ENCODE measurements at places on chromosomes 6 and 20. TPM values are rescaled to one million over a fixed set of nuclear protein-coding genes. Genes with fewer than 3 reads are reported as not detected.
A peak's percentile ranks its signal among the peaks of the same experiment; 100 is the strongest.

GRCh38 chr20:41551011-41551705 is 67.0 kb downstream of the CHD6 start:
- H3K27ac ChIP-seq = no peak overlapping the region
- H3K4me1 ChIP-seq = no peaks in the 10 kb centered on the region
- no peak overlapping the region for H3K4me3 ChIP-seq
- H3K27me3 ChIP-seq = no peaks in the 10 kb centered on the region
- H3K36me3 ChIP-seq = no peaks in the 10 kb centered on the region
- DNase-seq = no peak

SNTA1 gene
- total RNA-seq = 35.3 TPM

DNA sequence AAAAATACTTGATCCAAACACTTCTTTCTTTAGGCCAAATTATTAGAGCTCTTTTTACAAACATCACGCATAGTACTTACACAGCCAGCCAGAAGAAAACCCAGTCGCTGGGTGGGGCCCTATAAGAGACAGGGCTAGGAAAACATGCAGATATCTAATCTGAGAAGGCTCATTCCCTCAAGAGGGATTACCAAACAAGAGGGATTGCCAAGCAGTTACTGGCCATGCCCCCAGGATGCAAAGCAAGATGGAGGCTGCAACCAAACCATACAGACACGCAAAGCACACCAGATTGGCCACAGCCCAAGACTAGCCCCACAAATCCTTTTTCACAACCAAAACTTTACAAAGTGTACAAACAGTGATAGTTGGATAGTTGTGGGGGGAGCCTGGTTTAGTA is 1235.4 kb upstream of the GJE1 start:
- peaks cover 16% of the 10 kb centered on the region for H3K36me3 ChIP-seq
- H3K27me3 ChIP-seq = no peaks in the 10 kb centered on the region
- H3K4me1 ChIP-seq = no peaks in the 10 kb centered on the region
- no peak for DNase-seq
- peak overlapping the region; percentile 80 for H3K27ac ChIP-seq

GRCh38 chr6:72758901-72759300 is 137.0 kb downstream of the KCNQ5 start:
- H3K36me3 ChIP-seq = no peaks in the 10 kb centered on the region
- H3K27me3 ChIP-seq = no peaks in the 10 kb centered on the region
- H3K4me3 ChIP-seq = no peak overlapping the region
- no peak overlapping the region for H3K27ac ChIP-seq

GRCh38 chr6:53487080-53487479 is 57.8 kb downstream of the GCLC start:
- no peak for DNase-seq
- H3K27ac ChIP-seq = no peak overlapping the region
- no peaks in the 10 kb centered on the region for H3K27me3 ChIP-seq

GRCh38 chr6:74912234-74912633 is 293.6 kb downstream of the COL12A1 start:
- no peak overlapping the region for H3K27ac ChIP-seq
- H3K27me3 ChIP-seq = no peaks in the 10 kb centered on the region
- H3K4me1 ChIP-seq = no peaks in the 10 kb centered on the region

- no peak overlapping the region for H3K4me3 ChIP-seq
- no peaks in the 10 kb centered on the region for H3K27me3 ChIP-seq
- no peaks in the 10 kb centered on the region for H3K36me3 ChIP-seq
- no peak for DNase-seq
Measured at GRCh38 chr20:42294976-42295375, 676.8 kb upstream of the CHD6 start.

DNA sequence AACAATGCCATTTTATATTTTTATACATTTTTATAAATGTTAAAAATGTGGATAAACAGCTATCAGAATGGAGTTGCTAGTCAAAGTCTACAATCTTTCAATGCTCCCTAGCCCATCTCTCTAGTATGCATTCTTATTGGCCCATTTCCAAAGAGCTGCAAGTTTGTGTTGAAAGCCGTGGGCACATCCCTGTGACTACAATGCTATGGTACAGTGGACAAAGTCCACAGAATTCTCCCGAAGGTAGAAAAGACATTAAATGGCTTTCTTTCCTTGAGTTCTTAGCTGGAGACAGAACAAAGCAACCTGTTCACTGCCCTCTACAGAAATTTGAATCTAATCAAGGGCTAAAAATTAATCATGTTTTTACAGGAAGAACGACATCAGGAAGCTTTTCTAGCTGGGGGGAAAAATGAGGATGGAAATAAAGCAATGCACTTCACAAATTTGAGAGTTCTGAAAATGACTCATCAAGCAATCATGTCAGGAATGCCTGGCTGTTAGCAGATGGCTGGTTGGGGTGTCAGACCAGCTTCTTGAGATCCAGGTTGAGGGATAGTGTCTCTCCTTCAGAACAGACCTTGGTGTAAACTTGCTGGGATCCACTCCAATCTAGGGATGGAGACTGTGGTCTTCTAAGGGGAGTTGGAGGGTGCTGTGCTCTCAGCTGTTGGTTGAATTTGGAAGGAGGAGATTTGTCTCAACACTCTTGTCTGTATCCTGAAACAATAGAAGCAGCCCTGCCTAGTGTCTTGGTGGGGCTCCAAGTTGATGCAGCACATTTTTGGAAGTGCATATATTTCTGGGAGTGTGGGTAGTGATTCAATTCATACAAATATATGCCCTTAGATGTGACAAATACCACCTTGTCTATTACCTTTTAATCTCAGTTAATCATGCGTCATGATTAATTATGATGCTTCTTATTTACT is 143.4 kb upstream of the PHACTR1 start:
- H3K27me3 ChIP-seq = no peaks in the 10 kb centered on the region
- no peak for DNase-seq
- no peak overlapping the region for H3K4me3 ChIP-seq

DNA sequence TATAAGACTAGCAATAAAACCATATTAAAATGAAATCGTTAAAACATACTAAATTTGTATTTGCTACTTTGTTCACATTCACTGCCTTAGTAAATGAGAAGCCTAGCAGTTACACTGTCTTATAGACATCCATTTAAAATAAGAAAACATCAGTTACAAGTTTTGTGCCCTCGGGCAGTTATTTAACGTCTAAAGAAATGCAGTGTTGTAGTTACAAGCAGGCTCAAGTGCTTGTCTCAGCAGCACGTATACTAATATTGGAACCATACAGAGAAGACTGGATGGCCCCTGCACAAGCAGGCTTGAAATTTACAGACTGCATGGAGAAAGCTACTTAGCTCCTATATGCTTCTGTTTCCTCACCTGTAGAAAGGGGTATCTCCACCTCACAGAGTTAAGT is 93.1 kb downstream of the HACE1 start:
- no peak overlapping the region for H3K27ac ChIP-seq
- no peaks in the 10 kb centered on the region for H3K4me1 ChIP-seq
- peaks cover 9% of the 10 kb centered on the region for H3K36me3 ChIP-seq
- DNase-seq = no peak

- no peaks in the 10 kb centered on the region for H3K36me3 ChIP-seq
- no peaks in the 10 kb centered on the region for H3K4me1 ChIP-seq
- H3K27ac ChIP-seq = no peak overlapping the region
- no peaks in the 10 kb centered on the region for H3K27me3 ChIP-seq
- H3K4me3 ChIP-seq = no peak overlapping the region
Measured at GRCh38 chr6:56904068-56904467, 50.8 kb upstream of the BEND6 start.

- no peak overlapping the region for H3K4me3 ChIP-seq
- no peaks in the 10 kb centered on the region for H3K36me3 ChIP-seq
- peaks cover 4% of the 10 kb centered on the region for H3K27me3 ChIP-seq
Measured at GRCh38 chr6:105484238-105485161, 81.6 kb upstream of the PREP start.

- H3K36me3 ChIP-seq = peaks cover 92% of the 10 kb centered on the region
- DNase-seq = peak; percentile 50
- no peak overlapping the region for H3K4me3 ChIP-seq
- H3K27me3 ChIP-seq = no peaks in the 10 kb centered on the region
Measured at GRCh38 chr6:53290537-53291510, 57.9 kb downstream of the ELOVL5 start.

DNA sequence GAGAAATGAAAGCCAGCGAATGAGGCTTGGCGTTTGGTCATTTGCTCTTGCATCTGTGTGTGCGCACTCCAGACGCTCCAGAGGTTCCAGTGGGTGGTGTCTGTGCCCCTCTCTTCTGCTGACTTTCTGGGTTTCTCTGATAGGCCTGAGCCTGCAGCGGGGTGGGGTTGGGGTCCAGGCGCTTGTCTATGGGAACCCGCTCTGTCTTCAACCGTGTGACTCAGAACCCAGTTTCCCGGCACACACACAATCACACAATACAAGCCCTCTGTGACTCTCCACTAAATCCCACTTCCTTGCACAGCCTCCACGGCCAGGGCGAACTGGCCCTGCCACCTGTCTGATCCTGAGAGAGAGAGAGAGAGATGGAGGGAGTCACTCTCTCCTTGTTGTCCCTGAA is 24.6 kb downstream of the RBM38 start:
- DNase-seq = peak; percentile 48
- H3K36me3 ChIP-seq = peaks cover 3% of the 10 kb centered on the region
- no peaks in the 10 kb centered on the region for H3K27me3 ChIP-seq
- H3K4me3 ChIP-seq = no peak overlapping the region

DNA sequence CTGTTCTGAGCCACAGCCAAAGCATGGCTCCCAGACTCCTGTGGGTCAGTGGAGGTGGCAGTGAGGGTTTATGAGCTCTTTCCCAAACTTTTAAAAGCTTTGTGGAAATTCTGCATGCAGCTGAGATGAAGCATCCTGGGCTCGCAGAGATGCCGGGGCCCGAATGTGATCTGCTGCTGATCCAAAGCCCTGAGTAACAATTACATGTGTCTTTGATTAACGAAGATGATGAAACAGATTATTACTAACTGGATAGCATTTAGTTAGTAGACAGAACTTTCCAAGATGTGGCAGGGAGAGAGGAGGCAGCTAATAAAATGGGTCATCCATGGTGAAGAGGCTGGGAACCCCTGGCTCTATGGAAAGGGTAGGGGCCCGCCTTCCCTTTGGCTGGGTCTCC is 43.9 kb upstream of the MDFI start:
- H3K27me3 ChIP-seq = no peaks in the 10 kb centered on the region
- H3K36me3 ChIP-seq = peaks cover 14% of the 10 kb centered on the region
- H3K4me1 ChIP-seq = peaks cover 12% of the 10 kb centered on the region
- H3K4me3 ChIP-seq = no peak overlapping the region
- no peak overlapping the region for H3K27ac ChIP-seq
- no peak for DNase-seq

NRSN1 gene
- total RNA-seq = not detected

GRCh38 chr20:16472045-16472872 is 101.0 kb downstream of the KIF16B start:
- H3K27me3 ChIP-seq = no peaks in the 10 kb centered on the region
- H3K4me1 ChIP-seq = peaks cover 18% of the 10 kb centered on the region

DNA sequence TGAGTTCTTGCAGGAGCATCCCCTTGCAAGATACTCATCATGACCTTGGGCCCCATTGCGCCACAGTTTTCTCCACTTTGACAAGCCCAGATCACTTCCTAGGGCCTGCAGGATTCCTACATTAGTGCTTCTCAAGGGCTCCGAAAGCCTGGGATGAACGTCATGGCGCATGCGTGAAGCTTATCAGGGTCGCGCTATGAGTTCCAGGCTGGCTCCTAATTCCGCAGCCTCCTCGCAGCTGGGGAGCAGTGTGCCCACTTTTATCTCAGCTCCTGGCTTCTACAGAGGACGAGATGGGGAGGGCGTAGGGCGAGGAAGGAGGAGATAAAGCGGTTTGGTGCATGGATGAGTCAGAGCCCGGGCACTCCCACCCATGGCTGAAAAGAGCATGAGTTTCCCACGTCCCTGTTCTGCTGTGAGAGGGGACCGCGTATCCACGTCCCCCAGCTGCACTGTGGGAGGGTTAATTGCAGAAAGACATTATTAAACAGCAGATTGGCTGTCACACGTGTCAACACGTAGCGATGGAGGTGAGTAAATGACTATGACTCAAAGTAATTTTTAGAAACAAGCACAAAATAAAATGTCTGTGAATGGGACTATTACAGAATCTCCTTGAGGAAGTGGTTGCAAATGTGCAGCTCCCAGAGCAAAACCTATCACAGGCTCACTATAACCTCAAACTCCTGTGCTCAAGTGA is 72.9 kb upstream of the DSP start:
- H3K27me3 ChIP-seq = peaks cover 9% of the 10 kb centered on the region
- peak overlapping the region; percentile 2 for H3K4me3 ChIP-seq
- H3K27ac ChIP-seq = no peak overlapping the region
- H3K36me3 ChIP-seq = no peaks in the 10 kb centered on the region

PABPC1L gene
- 38.8 TPM for total RNA-seq

GFRAL gene
- not detected for total RNA-seq

DNA sequence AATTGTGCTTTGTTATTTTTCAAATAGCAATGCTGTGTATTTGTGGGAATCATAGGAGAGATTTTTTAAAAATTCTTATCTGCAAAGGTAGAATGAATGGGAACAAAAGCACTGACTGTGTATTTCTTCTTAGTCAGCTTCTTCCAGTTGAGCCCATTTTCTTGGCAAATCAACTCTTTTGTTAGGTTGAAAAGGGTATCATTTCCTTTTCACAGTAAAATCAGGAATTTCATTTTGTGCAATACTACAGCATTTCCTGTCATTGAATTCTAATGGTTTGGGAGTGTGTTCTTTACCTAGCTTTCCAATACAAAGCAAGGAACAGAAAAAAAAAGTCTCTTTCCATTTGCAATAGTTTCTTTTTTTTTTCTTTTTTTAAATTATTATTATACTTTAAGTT is 19.0 kb upstream of the EXOC2 start:
- no peak overlapping the region for H3K27ac ChIP-seq
- no peak for DNase-seq
- peaks cover 46% of the 10 kb centered on the region for H3K27me3 ChIP-seq
- H3K4me3 ChIP-seq = no peak overlapping the region
- no peaks in the 10 kb centered on the region for H3K36me3 ChIP-seq
- H3K4me1 ChIP-seq = no peaks in the 10 kb centered on the region

DNA sequence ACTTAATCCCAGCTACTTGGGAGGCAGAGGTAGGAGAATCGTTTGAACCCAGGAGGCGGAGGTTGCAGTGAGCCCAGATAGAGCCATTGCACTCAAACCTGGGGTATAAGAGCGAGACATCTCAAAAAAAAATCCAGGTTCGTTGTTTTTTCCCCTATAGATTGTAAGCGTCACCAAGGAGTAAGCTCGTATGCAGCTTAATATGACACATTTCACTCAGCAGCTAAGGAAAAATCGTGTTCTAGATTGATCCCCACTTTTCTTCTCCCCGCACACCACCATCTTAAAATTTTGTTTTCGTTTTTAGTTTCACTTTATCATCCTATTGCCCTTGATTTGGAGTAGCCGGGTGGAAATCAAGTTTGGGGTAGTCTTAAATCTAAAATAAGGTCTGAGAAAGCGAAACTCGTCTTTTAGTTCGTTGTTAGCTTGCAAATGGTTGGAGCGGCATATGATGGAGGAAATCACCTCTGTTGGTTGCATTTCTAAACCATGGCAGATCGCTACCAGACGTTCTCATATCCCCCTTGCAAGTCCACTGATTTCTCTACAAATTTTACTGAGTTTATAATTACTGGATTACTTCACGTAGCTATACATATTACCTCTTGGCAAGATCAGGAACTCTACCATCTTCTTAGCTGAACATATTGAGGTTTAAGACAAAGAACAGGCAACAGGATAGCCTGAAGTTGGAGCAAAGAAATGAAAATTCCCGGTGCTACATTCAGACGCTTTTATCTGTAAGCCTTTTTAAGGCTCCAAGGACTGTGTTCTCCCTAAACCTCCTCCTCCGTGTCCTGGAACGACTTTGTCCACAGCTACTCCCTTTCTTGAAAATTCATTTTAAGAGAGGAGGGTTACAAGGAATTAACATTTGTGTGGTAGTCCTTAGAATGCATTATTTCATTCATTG is 91.1 kb upstream of the BTN3A2 start:
- H3K27me3 ChIP-seq = no peaks in the 10 kb centered on the region
- H3K36me3 ChIP-seq = 0 out of 3 replicates have a peak, but pooled peaks cover 3% of the 10 kb centered on the region
- H3K27ac ChIP-seq = no peak overlapping the region
- no peak overlapping the region for H3K4me3 ChIP-seq
- H3K4me1 ChIP-seq = peaks cover 3% of the 10 kb centered on the region

GUCA1A gene
- not detected for total RNA-seq

All from K562 (cell line).